Right ventricle myocardium superior (tissue), 1 donor: ENCODE measurements at places on chromosomes 7 and 10.

DNA sequence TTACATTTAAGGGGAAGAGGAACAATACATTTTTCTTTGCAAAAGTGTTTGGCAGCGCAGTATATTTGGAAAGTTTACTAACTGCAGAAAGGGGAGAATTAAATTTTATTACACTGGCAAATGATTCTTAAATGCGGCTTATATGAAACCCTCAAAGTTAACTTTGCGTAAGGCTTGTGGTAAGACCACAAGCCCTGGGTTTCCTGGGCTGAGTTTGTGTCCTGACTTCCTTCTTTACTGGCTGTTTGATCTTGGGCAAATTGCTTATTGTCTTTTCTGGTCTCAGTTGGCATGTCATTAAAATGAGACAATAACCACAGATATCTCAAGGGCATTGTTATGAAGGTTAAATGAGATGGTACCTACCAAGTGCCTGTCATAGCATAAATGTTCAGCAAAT, 106.8 kb downstream of the GLRX3 start:
- no peak for DNase-seq

DNA sequence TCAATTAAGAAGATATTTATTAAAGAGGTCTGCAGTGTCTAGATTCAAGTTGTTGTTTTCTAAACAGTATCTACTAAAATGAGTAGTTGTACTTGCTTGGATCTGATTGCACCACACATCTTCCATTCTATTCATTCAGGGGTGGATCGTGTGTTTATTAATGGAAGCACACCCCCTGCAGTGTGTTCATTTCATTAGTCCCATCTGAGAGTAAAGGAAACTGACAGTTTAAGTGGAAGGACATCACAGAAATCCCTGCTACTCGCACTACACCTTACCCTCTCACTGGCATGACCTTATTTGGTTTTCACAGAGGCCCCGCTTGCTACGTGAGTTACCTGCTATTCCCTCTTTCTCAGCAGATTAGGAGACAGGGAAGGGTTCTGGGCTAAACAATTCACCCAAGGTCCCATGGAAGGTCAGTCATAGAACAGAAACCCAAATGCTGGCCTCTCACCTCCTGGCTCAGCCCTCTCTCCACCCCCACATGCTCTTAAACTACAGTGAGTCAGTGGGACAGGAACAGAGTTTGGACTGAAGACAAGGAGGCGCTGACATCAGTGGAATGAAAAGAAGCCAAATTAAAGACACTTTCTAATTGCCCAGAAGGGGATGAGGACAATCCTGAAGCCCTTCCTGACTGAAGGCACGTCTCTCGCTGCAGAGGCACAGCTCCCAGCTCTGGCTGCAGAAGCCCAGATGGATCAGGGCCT, 369.2 kb upstream of the NRP1 start:
- no peak for DNase-seq

DNA sequence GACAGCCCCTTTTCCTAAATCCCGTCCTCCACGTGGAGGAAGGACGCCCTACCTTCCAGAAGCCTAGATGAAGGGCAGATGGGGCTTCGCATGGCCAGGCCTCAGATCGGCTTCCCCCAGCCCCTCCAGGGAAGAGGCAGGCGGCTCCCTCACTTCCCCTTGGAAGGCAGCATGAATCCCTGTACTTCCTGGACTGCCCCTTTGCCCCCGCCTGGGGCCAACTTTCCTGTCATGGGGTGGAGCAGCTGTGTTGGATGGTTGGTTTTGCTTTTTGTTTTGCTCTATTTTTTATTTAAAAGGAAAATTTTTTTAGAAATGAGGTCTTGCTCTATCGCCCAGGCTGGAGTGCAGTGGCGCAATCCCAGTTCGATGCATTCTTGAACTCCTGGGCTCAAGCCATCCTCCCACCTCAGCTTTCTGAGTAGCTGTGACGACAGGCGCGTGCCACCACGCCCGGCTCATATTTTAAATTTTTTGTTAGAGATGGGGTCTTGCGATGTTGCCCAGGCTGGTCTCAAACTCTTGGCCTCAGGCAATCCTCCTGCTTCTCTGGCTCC, 27.2 kb downstream of the GTF2IRD1 start:
- DNase-seq = peak; percentile 60

DNA sequence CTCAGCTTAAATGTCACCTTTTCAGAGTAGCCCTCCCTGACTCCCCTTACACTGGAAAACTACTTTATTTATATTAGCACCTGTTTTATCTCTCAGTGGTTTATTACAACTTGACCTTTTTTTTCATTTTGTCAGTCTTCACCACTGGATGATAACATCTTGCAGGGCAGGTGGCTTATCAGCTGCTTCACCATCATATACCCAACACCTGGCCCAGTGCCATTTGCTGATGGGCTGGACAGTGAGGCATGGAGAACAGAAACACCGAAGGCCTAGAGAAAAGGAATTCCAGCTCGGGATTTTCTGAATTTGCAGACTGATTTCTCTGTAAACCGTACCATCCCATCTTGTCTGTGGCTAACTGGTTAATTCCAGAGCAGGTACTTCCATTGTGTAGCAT, 48.5 kb downstream of the SORCS3 start:
- no peak for DNase-seq

GRCh38 chr10:22837771-22838170, 90.1 kb upstream of the ARMC3 start:
- DNase-seq = no peak

DNA sequence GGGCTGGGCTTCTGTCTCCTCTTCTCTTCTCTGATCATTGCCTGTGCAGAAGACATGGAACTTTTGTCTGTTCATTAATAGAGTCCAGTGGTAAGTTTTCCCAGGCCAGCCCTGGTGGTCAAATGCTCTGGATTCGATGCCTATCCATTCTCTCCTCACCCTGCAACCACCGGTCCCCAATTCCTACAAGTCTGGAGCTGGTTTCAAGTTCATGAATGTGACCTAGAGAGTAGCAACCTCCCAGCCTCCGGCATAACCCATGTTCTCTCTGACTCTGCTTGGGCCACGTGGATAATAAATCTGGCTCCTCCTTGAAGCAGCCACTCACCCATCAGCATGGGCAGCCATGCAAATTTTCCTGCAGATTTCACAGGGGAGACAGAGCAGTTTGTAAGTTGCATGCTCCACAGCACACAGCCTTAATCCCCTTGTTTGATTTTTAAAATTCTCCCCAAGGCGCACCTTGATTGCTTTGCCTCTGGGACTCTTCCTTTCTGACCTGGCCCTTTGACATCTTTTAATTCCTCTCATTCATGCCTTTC, 37.3 kb upstream of the PDZD8 start:
- no peak for DNase-seq

GRCh38 chr7:106216517-106216922, 68.3 kb downstream of the NAMPT start:
- DNase-seq = no peak

GRCh38 chr10:28793482-28793881, 116.2 kb downstream of the BAMBI start:
- DNase-seq = no peak

DNA sequence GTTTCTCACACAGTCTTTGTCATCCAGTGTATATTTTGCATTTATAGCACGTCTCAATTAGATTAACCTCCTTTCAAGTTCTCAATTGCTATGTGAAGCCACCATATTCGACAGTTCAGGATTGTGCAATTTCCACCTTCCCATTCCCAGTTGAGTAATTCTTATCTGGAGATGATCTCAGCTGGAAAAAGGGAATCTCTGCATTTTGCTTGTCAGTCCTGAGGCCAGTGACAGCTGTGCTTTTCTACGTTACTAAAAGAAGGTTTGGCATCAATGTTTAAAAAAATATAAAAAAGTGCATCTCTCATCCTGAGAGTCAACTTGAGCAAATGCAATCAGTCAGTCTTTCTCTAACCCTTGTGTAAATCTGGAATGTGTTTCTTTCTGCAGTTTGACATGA, 247.7 kb downstream of the PRKG1 start:
- DNase-seq = no peak

DNA sequence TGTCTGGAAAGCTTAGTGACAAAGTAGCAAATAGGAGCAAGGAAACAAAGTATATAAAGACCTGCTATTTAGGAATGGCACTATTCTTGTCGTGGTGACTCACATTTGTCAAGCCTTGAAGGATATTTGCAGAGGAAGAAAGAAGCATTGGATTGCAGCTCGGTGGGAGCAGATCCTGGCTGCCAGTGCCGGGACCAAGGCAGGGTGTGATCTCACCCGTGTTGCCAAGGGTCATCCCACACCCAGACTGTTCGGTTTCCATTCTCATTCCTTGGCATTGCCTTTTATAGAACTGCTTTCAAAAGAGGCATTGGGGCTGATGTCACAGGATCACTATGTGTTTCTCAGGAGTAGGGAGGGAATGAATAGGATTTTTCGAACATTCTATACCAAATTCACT, 176.2 kb downstream of the GALNT17 start:
- no peak for DNase-seq

DNA sequence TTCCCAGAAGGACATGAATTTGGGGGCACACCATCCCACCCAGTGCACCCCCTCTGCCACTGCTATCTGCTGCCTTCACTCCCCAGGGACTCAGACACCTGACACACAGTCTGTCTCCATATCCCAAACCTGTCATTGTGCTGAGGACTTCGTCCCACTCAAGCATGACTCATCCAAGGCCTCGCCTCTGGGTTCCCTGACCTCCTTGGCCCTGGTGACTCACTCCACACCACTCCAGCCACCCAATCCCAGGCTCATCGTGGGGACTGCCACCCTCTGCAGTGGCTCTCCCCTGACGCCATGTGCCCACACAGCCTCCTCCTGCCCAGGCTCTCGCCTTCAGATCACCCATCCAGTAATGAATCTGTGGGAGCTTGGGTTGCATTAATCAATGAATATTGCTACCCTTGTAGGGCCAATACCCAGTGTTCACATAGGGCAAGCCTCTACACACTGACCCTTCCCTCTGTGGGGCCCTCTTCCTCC, 6.6 kb upstream of the INSIG1 start:
- DNase-seq = no peak

- no peak for DNase-seq
Measured at GRCh38 chr7:111846898-111847297, 284.6 kb upstream of the IMMP2L start.

GRCh38 chr10:34954142-34954541, 136.0 kb downstream of the CUL2 start:
- no peak for DNase-seq

GRCh38 chr10:107546986-107547385, 382.5 kb upstream of the SORCS1 start:
- DNase-seq = no peak

DNA sequence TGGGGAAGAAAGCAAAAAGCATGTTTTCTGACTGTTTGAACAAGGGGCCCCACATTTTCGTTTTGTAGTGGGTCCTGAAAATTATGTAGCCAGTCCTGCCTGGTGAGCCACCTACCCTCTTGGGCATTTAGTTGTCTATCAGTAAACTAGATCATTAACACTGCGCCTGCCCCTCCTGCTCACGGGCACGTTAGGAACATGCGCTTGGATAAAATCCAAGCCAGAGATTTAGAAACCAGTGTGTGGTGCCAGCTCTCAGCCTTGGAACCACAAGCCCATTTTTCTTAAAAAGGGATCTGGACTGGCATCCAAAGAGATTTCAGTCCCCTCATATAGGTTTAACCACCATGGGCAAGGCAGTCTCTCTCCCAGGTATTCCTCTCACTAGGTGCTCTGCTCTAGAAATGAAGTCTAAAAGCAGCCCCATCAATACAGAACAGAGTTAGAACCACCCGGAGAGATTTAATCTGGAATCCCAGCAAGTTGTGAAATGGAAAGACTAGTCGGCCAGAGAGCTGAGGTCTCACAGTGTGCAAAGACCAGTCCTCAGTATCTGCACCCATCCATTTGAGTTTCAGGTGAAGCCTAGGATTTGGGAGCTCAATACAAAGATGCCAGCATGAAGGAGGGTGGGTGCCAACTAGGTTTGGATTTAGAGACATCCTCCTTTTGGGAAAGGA, 123.9 kb upstream of the TCF7L2 start:
- DNase-seq = no peak

DNA sequence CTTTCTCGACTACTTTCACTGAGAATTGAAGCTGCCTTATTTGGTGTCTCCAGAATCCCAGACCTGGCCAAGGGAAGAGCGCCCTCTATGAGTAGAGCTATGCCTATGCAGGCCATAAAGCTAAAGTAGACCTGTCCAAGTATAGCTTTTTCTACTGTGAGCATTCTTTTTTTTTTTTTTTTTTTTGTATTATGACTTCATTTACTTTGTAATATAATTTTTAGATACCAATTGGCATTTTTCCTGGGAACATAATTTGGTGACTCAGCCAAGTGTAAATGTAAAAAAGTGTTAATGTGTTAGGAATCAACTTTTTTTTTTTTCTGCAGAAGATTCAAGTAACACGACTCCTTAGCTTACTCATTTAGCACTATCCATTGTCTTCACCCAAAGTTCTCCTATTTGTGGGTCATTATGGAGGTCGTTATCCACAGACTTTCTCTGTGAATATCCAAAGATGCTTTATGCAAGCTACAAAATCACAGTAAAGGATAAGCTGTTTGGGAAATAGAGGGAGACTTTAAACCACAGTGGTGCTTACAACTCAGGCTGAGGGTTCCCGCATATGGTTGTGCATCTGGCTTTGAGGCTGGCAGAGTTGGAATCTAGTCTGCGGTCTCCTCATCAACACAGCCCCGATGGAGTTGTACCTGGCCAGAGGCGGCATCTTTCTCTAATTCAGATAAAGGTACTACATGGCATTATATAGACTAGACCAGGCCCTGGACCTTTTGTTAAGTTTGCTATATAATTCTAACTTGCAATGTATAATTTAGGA, 1040.2 kb upstream of the SORCS1 start:
- DNase-seq = no peak

GRCh38 chr10:60989400-60989876, 45.5 kb upstream of the RHOBTB1 start:
- DNase-seq = no peak
